Activated gamma-delta T cell treated with anti-CD3 and anti-CD28 coated beads, Interleukin-2, amount 50 U/mL, for 16 hours (primary cell): ENCODE measurements at places on chromosomes 7 and 10.

DNA sequence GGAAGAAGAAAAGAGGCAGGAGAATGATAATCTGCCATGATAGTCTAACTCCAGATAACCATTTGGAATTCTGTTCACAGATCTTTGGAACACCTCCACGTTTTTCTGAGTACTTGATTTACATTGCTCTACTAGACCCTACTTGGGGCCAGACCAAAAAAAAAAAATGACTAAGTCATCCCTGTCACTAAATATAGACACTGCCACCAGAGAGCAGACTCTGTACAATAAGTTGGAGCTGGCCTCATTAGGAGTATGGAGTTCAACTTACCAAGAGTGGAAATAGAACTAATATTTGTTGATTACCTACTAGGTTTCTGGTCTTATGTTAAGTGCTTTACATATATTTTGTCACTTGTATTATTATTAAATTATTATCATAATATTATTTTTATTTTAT lies 80.9 kb upstream of the ZNF800 start:
- DNase-seq = no peak

- no peak for DNase-seq
Observed at GRCh38 chr10:59754951-59755350, 1.7 kb upstream of the MRLN start.

DNA sequence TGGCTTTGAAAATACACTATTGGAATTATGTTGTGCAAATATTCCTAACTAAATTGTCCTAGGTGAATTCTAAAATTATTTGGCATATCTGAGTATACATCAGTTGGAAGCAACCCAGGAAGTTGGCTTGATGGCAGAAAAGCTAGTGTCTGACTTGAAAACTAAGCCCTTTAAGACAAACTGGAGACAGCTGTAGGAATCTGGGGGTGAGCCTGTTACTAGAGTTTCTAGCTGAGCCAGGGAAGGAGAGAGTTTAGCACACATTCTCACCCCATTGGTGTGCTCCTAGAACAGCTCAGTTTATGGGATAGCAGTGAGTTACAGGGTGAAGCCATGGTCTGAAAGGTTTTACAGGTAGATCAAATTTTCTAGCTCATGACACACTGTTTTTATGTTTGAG lies 210.2 kb upstream of the SLC26A5 start:
- no peak for DNase-seq

DNA sequence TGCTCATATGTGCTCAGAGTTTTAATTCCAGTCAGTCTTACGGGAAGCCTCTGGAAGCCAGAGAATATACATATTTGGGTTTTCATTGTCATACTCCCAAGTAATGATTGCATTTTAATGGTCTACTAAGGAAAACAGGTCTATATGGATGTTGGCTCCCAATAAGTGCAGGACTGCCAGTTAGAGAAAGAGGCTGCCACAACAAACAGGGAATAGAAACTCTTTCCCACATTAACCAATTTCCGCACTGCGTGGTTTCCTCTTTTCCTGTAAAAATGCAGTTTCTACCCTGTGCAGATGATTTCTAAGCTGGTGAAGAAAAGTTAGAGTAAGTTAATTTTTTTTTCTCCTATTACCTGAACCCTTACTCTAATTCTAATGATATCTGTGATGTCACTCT lies 78.2 kb downstream of the CCSER2 start:
- DNase-seq = no peak

DNA sequence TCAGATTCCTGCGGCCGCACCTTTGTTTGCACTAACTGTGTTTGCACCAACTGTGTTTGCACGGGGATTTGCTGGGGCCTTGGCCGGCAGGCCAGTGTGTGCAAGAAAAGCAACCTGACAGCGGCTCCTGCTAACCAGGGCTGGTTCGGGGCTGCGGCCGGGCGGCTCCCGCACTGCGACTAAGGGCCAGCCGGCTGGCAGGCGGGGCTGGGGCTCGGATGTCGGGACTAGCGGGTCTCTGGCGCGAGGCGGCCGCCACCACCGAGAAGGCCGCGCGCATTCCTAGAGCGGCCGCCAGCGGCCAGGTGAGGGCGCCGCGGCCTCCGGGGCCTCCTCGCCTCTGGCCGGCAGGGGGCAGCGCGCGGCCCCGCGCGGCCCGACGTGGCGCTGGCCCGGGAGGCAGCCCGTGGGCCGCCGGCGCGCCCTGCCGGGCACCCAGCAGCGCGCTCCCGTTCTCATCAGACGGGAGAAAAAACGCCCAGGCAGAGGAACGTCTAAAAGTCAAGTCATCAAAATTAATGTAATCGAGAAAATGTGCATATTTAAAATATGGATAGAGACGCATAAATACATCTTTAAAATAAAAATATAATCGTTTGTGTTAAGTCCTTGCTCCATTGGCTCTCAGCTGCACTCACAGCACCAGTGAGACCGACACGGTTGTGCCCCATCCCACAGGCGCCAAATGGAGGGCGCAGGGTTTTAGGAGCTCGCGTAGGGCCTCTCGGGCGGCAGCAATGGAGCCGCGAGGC lies 38.5 kb downstream of the ZNF777 start:
- peak; percentile 50 for DNase-seq

GRCh38 chr10:84683980-84684740 lies 355.8 kb downstream of the CCSER2 start:
- DNase-seq = no peak

DNA sequence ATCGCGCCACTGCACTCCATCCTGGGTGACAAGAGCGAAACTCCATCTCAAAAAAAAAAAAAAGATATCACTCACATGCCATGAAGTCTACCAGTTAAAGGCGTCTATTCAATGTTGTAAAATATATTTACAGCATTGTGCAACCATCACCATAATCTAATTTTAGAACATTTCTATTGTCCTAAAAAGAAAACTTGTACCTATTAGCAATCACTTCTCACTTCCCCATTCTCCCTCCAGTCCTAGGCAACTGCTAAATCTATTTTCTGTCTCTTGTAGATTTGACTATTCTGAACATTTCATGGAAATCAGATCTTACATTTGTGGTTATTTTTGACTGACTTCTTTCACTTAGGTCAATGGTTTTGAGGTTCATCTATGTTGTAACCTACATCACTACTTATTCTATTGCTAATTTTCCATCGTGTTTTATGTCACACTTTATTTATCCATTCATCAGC lies 25.2 kb upstream of the OTUD1 start:
- DNase-seq = no peak

GRCh38 chr7:34190299-34190698 lies 285.0 kb downstream of the BMPER start:
- no peak for DNase-seq

DNA sequence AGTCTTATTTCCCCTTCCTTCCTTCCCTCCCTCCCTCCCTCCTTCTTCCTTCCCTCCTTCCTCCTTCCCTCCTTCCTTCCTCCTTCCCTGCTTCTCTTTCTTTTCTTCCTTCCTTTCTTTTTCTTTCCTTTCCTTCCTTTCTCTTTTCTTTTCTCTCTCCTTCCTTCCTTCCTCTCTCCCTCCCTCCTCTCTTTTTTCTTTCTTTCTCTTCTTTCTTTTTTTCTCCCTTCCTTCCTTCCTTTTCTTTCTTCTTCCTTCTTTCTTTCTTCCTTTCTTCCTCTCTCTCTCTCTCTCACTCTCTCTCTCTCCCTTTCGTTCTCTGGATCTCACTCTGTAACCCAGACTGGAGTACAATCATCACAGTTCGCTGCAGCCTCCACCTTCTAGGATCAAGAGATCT lies 6.2 kb downstream of the TMEM130 start:
- DNase-seq = no peak

- DNase-seq = no peak
Observed at GRCh38 chr7:5635006-5635405, 146.5 kb downstream of the RNF216 start.

DNA sequence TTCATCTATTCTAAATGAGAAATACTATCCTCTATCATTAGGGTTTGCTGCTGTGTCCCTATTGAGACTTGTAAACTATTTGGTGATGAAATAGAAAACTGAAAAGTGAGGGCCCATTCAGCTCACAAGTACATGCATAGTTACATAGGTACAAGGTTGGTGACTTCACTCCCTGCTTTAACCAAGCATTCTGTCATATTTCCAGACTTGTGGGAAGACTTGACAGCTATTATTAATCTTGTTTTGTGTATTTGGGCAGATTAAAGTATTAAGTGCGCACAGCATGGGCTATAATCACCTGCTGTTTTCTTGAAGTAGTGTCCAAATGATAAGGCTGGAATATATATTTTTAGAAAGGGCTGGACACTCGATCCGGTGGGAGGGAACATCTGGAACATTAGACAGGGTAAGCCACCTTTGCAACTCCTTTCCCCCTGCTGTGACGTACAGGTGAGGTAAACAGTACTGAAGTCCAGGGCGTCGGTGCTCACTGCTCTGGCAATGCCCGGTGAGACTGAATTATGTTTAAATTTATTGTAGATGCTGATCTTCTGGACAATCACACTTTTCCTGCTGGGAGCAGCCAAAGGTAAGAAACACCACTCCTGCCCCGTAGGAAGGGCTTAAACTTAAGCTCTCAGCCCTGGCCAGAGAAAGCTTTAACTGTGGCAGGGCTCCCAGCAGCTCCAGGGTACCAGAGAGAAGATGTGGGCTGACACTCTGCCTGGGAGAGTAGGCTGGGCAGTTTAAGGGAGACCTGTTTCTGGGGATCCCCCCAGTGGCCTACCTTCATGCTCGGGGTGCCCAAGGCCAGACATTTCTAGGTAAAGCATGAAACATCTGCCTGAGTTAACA lies at the start of gene PNLIPRP1:
PNLIPRP1 (plus strand) TSS at position 370 of the 855 bp plus-strand sequence; CDS start at position 541, 171 bp downstream.
- DNase-seq = no peak

DNA sequence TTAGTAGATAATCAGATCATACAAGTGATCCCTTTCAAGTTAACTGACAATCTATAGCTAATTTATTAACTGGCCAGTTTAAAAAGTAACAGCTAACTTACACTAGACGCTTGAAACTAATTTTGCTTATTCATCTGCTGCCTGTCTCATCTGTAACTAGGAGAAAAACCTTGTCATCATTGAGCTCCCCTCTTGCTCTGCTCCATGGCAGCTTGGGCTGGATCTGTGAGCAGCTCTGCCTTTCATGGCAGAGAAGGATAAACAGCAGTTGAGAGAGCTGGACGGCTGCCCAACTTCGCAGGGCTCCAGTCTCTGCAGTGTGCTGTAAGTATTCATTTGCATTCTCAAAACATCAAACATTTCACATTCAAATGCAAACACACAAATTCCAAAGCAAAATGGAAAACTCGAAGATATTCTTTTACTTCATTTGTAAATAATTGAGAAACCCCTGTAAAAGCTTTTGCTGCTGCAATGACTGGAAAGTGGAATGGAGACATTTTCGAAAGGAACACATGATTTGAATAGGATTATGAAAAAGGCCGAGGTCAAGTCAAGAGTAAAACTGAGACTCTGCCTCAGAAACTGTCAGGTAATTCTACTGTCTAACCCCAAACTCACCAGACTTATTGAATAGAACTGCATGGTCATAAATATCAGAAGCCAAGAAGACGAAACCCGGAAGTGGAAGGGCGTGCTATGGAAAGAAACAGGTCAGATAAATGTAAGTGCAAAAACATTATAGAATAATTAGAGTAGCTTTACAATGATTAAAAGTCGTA lies 17.6 kb downstream of the SLC35B4 start:
- DNase-seq = no peak

DNA sequence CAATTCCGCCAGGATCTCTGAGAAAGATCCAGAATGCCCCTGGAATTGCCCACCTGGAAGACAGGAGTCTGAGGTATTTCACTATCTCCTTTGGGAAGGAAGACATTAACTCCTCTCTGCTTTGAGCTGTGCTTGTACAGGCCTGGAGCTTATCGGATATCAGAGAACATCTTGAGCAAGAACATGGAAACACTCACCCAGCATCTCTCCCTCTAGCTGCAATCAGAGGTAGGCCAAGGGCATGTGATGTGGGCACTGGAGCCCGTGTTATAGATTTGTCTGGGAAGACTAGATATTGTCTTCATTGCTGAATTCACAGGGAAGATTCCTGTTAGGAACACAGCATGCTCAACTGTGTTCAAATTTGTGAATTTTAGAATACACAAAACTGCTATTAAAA lies 233.9 kb downstream of the PHF14 start:
- no peak for DNase-seq

- no peak for DNase-seq
Observed at GRCh38 chr7:16295558-16295957, 125.8 kb downstream of the CRPPA start.

GRCh38 chr10:47020471-47020870 lies 109.2 kb downstream of the PTPN20 start:
- DNase-seq = no peak

GRCh38 chr10:96858038-96858705 lies 26.1 kb downstream of the LCOR start:
- no peak for DNase-seq

- DNase-seq = no peak
Observed at GRCh38 chr7:157616426-157616825, 279.6 kb downstream of the DNAJB6 start.

- no peak for DNase-seq
Observed at GRCh38 chr10:1287971-1288401, 231.8 kb downstream of the WDR37 start.

- no peak for DNase-seq
Observed at GRCh38 chr10:82796510-82796909, 921.5 kb downstream of the NRG3 start.

DNA sequence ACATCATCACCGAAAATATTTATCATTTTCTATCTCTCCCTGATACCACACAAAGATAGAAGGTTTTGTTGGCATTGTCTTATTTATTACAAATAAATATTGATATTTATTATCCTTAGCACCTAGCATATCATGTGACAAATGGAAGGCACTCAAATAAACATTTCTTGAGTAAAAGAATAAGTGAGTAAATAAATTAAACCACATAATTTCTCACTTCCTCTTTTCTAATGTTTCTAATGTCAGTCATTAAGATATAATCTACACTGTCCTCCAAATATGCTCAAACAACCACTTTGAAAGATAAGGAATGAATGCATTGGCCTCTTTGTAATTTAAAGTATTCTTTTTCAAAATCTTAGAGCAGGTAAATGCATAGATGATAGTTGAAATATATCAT lies 1027.8 kb upstream of the LRRTM3 start:
- DNase-seq = no peak

DNA sequence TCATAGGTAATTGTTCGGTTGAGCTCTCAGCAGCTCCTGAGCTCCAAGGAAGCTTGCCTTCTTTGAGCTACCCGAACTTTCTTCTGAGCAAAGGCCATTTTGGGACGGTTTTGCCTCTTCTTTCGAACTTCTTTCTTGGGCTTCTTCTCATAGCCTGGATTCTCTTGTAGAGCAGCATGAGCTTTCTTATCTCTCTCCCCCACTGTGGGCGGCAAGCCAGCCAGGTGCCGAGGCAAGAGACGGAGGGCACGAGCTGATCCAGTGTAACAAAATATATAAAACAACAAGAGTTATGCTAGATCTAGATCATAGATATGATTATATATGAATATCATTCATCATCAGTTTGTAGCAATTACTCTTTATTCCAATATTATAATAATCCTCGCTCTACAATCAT lies 16.5 kb upstream of the KNDC1 start:
- no peak for DNase-seq

- DNase-seq = no peak
Observed at GRCh38 chr7:1033546-1034145, 10.7 kb upstream of the GPR146 start.

- no peak for DNase-seq
Observed at GRCh38 chr7:8386926-8387550, 46.4 kb upstream of the NXPH1 start.

GRCh38 chr7:20395511-20395910 lies 64.8 kb downstream of the ITGB8 start:
- no peak for DNase-seq
